Cerebellar nuclear complex (tissue), 1 donor: ENCODE measurements at places on chromosomes 1 and 21.

- no peak for DNase-seq
Measured at GRCh38 chr1:201361652-201362504, 15.6 kb downstream of the TNNT2 start.

DNA sequence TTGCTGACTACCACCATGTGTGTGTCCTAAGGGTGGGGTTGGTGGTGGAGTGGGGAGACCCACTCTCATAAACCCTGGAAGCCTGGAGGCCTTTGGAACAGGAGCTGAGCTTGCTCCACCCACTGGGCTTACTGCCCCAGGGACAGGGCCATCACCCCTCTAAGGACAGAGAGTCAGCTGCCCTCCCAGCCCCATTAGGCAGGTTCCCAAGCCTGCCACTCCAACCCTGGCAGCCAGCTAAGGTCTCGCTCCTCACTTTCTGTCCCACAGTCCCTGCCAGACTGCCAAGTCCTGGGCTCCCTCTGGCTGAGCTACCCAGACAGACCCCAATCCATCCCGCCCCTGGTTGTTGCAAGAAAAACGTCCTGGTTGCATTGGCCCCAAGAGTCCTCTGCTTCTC, 3.8 kb downstream of the NT5C1A start:
- DNase-seq = no peak

- DNase-seq = no peak
Measured at GRCh38 chr1:1004780-1005697, 5.1 kb upstream of the HES4 start.

DNA sequence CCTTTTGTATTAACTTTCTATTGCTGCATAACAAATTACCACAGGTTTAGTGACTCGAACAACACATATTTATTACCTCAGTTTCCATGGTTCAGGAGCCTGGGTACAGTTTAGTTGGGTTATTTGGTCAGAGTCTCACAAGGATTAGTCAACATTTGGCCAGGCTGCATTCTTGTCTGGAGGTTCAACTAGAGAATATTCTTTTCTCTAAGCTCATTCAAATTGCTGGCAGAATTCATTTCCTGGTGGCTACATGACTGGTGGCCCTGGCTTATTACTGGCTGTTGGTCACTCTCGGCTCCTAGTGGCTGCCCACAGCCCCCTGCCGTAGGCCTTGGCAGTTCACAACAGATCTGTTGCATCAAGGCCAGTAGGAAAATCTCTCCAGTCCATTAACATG, 81.1 kb upstream of the ADAR start:
- DNase-seq = no peak

DNA sequence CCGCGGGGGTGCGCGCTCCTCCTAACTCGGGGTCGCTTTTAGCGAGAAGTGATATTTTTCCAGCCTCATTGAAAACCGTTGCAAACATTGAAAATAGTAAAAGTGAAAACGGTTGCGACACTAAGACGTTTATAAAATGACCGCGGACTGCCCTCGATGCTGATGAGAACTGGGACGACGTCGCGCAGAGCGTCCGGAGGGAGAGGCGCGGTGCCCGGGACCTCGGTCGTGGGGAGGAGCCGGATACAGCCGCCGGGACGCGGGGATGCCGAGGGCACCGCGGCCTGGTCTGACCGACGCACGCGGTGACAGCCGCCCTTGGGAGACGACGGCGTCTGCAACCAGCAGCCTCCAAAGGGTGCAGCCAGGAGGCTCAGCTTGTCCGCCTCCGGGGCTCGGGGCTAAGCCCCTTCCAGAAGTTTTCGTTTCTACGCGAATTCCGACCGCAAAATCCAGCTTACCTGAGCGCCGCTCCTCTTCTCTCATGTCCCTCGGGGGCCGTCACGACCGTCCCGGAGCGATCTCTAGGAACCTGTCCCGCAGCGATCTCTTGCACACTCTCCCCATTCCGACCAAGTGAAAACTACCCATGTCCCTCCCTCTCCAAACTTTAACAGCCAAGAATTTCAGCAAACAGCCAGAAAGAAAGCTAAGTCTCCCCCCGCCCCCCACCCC, 144.4 kb upstream of the ETS2 start:
- no peak for DNase-seq

GRCh38 chr1:27598902-27599528, 4.9 kb downstream of the AHDC1 start:
- DNase-seq = no peak

DNA sequence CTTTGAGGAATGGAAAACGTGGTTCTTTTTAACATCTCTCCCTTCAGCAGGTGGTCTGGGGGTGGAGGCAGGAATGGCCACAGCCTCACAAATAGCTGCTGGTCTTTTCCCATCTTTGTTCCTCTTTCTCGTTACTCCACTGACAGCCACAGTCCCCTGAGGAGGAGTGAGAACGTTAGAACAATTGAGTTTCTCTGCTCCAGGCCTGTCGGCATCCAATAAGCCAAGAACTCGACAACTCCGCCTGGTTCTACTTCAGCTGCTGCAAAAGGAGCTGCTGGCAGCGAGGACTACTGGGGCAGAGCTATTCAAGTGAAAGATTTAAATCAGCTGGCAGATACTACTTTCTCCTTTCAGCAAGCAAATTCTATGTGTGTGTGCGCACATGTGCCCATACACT, 169.5 kb upstream of the GALNT2 start:
- no peak for DNase-seq

DNA sequence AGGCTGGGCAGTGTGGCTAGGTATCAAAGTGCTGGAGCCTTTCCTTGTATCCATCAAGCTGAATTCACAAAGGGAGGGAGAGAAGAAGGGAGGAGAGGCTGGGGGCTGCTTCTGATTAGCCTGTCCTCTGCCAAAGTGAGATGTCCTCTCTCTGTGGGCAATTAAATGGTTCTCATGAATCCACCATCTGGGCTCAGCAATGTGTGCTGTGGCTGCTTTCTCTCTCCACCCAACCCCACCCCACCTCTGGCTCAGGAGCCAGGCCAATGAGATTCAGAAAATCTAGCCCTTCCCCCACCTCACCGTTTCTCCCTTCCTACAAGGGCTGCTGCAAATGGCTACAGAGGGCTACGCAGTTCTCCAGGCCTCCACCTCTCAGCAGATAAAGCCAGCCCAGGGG, 154.6 kb downstream of the TENT5C start:
- no peak for DNase-seq

DNA sequence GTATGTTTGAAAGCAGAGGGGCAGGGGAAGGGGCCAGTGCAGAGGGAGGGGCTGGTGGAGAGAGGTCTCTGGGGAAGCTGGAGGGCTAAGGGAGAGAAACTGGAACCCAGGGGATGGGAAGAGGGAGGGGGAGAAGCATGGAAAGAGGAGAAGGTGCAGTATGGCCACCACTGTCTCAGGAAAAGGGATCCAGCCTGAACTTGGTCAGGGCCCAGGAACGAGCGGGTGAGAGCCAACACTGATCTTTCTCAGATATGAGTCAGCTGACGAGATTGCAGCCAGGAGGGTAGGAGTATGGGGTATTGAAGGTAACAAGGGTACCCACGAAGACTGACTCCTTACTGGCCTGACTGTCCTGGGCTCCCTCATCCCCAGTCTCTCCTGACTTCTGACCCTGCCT, 18.0 kb downstream of the TIE1 start:
- DNase-seq = no peak

DNA sequence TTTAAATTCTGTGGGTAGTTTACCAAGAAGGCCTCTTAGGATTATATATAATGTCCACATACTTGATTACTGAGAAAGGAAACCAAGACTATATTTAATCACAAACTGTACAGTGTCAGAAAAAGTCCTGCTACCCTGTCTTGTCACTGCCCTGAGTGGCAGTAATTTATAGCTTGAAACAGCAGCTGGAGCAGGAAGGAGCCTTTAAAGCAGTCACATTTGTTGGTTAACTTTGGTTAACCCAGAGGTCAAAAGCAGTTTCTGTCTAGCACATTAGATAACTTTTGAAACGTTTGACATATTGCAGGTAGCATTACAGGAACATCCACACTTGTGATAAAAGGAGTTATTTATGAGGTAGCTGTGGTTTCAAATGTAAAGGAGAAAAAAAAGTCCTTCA, 161.7 kb downstream of the ROR1 start:
- no peak for DNase-seq

- DNase-seq = no peak
Measured at GRCh38 chr1:167328816-167329483, 108.3 kb downstream of the POU2F1 start.

DNA sequence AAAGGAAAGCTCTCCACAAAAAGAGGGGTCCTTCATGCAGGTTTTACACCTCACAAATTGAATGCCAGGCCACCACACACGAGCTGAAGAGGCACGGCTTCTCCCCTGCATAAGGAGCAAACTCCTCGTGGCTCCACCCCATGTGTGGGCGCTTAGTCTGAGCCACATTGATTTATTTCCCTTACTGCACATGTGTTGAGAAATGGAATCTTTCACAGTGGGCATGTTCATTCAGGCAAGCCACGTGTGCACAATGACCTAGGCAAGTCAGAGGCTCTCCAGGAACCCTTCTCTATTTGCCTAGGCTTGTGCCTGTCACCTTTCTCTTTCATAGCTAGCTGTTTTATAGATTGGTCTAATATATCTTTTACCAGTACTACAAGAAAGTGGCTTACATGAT, 120.5 kb downstream of the LTN1 start:
- DNase-seq = no peak

DNA sequence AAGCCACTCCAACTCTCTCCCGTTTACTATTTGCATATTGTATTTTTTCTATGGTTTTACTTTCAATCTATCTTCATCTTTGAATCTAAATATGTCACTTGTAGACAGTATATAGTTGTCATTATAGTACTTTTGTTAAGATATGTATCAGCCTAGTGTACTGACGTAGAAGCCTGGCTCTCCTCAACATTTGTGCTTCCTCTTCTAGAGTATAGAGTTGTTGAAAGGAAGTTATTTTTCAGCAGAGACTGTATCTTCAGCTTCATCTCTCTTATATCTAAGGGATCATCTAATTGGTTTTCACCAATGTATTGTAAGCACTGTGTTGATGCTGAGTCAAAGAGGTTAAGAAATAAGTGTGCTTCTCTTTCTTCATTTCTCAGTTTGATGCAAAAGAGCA, 192.8 kb downstream of the LMO4 start:
- DNase-seq = no peak

- no peak for DNase-seq
Measured at GRCh38 chr1:26317612-26318337, at the start of gene CD52. CD52 (plus strand) TSS chr1:26317958; CDS start chr1:26318018, 60 bp downstream.

DNA sequence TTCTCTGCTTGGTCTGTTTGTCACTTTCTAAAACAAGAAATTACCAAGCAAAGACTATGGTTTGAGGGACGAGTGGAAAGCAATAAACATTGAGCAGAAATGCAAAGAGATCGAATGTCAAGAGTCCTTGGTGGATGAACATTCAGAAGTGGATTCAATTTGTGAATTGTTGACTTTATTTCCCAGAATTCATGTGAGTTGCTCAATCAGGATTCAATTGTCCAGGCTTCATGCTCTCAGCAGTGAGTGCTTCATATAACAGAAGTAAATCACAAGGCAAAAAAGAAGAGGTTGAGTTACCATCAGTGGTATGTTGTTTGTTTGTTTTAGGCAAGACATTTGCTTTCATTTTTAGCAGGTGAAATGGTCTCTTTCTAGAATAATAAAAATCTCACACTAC, 31.9 kb downstream of the NGF start:
- no peak for DNase-seq

DNA sequence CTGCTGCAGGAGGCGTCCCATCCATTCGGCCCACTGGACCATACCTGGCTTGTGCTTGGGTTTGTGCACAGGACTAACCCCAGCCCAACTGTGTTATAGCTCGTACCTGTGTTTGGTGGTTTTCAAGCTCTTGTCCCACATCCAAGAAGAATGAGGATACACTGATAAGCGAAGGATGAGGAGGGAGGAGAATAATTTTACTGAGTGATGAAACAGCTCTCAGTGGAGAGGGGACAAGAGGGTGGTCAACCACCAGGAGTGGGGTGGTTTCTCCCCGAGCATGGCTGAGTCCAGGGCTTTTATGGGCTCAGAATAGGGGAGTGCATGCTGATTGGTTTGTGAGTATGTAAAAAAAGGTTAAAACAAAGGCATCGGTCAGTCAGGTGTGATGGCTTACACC, 12.1 kb upstream of the USP48 start:
- no peak for DNase-seq

GRCh38 chr1:26666855-26667254, 29.0 kb upstream of the ARID1A start:
- DNase-seq = no peak

DNA sequence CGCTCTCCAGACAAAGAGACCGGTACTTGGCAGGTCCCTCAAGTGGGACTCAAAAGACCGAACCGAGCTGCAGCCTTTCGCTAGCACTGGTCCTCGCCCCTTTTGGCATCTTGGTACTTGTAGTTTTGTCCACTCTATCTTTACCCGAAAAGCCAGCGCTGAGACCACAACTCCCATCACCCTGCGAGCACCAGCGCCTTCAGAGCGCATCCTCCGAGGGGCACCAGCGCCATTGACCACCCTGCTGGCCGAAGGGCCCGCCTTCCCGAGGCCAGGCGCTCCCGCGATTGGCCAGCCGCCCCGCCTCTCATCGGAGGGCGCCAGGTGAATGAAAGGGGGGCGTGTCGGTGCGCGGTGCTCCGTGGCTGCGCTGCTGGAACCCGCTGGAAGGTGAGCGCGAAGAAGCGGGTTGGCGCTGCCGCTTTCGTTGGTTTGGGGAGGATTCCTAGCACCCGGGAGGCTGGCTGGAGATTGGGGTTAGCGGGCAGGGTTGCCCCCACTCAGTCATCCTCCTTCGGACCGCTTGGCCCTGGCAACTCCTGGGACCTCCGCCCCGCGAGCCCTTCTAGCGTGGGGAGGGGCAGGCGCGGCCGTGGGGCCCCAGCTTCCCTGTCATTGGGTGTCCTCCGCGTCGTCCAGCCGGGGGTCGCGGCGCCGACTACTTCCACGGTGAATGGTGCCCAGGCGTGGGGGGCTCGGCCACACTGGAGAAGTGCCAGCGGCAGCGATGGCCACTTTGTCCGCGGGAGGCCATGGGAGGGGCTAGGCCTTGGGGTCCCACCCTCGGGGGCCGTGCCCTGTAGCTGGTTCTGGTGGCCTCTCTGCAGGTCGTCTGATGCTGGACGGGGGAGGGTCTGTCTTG, at the start of gene ZBTB8B:
ZBTB8B (plus strand) TSS at position 357 of the 862 bp plus-strand sequence. CDS start 5,553 bp downstream, outside the sequence.
- DNase-seq = peak; percentile 99

DNA sequence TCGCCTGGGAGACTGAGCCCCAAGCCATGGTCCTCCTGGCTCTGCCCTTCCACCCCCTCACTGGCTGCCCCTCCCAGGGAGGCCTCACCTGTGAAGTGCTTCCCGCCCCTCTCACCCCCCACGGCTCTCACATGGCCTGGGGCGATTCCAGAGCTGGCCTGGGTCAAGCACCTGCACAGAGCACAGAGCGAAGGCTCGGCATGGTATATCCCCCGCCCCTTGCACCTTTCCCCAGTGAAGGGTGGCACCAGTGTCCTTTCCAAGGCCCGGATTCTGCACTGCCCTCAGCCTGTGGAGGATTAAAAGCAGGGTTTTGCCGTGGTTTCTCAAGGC, 1.1 kb upstream of the AJAP1 start:
- DNase-seq = no peak
